ENCODE measurements at places on chromosomes 16 and 17.
A peak's percentile ranks its signal among the peaks of the same experiment; 100 is the strongest.

GRCh38 chr17:64747938-64748540 is 85.9 kb upstream of the SMURF2 start:
- DNase-seq: no peak

GRCh38 chr16:61842666-61843065 is 193.6 kb downstream of the CDH8 start:
- DNase-seq: no peak

- DNase-seq: no peak
These were observed 1.0 kb downstream of the EIF1 start for GRCh38 chr17:41689497-41690299.

DNA sequence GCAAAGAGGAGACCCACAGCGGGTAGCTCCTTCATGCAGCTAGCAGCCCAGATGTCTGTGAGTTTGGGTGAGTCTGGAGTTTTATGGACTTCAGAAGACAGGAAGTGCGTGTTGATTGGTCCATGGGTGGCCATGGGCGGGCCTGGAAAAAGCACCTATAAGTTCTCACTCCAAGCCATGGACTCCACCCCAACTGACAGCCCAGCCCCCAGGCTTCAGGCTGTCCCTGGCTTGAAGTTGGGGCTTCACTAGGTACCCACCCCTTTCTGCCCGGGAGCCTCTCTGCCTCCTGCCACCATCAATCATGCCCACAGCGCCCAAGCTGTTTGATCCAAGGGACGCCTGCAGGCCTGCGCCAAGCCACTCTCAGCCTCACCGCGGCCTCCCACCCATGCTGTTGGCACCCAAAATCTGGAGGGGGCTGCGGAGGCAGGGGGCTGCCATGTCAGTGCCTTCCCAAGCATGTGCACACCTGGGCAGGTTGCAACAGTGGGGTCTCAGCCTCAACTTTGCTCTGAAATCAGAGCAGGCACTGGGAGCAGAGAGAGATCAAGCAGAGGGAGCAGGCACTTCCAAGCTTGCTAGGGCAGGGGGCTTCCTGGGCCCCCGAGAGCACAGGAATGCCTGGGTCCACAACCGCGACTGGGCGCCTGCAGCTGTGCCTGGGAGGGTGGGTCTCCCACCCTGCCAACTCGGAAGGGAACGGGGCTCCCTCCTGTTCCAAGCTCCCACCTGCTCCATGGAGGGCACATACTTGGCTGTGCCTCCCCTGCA is 1503.7 kb downstream of the CDH11 start:
- no peak for DNase-seq

GRCh38 chr16:12203780-12204351 is 227.3 kb downstream of the SNX29 start:
- DNase-seq: peak; percentile 2

GRCh38 chr17:77285594-77286390 is 145.0 kb downstream of the SEC14L1 start:
- peak; percentile 69 for DNase-seq

DNA sequence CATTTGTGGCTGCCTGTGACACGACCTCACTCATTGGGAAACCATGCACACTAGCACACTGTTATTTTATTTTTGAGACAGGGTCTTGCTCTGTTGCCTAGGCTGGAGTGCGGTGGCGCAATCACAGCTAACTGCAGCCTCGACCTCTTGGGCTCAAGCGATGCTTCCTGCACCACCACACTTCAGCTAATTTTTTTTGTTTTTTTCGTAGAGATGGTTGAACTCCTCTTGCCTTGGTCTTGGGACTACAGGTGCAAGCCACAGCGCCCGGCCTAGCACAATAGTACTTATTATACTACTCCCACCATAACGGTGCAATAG is 2.8 kb upstream of the NPTX1 start:
- DNase-seq: no peak

- no peak for DNase-seq
These were observed 24.4 kb downstream of the METTL16 start for GRCh38 chr17:2487306-2487705.

GRCh38 chr16:58661199-58661830 is 23.3 kb downstream of the SLC38A7 start:
- DNase-seq: no peak

GRCh38 chr17:63786971-63787711 is 13.2 kb downstream of the DDX42 start:
- DNase-seq: no peak

DNA sequence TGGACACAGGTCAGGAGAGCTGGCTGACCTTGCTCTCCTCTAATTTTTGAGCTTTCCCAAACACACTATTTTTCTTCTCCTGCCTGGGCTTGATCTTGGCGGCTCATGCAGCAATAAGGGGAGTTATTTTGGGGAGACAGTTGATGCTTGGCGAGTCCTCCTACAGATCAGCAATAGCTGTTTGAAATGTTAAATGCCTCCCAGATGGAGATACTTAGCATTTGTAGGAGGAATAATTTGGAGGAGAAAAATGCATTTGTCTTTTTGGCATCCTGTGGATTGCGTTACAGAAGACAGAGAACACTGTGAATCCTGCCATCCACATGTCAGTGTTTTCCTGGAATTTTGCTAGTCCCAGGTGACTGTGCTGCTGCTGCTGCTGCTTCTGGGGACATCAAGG is 328.0 kb upstream of the XYLT1 start:
- DNase-seq: no peak

GRCh38 chr16:1327619-1327947 is 5.9 kb upstream of the BAIAP3 start:
- no peak for DNase-seq

DNA sequence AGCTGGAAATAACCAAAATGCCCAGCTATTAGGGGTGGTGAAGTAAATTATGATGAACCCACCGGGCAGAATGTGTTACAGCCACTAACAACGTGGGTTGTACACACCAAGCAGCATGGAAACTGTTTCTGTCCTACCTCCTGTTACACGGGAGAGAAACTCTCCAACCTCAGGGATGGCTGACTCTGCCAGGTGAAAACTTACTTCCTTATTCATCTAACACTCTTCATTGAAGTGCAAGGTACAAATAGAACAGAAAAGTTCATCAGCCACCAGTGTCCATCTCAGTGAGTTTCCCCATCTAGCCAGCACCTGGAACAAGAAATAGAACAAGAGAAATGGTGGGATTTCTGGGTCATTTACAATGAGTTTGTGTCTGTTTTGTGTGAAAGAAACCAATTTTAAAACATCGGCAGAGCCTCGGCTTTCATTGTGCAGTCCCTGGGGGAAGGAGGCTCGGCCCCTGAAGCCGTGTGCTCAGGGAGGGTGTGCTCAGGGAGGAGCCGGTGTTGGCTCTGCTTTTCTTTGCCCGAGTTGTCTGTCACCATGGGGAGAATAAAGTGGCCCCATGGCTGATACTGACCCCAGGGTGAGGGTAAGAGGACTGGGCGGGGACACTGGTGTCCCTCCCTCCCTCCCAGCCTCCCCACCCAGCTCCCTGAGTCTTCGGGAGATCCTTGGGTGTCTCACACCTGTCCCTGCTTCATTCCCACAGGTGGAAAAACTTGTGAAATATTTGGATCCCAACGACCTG is 39.8 kb downstream of the RAB11FIP4 start:
- DNase-seq: no peak

DNA sequence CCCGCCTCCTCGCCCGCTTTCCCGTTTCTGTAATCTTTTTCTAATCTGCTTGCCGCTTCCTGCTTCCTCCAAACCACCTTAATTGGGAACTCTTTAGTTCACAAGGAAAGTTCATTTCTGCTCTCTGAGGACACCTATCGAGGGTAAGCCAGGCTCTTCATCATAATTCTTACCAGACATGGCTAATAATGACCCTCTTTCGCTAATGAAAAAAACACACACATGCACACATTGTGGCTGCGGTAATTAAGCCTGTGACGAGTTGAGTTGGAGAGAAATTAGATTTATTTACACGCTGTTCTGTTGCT is 100.6 kb downstream of the ZNF423 start:
- DNase-seq: no peak

- DNase-seq: no peak
These were observed 32.5 kb downstream of the SPHK1 start for GRCh38 chr17:76416899-76417298.

DNA sequence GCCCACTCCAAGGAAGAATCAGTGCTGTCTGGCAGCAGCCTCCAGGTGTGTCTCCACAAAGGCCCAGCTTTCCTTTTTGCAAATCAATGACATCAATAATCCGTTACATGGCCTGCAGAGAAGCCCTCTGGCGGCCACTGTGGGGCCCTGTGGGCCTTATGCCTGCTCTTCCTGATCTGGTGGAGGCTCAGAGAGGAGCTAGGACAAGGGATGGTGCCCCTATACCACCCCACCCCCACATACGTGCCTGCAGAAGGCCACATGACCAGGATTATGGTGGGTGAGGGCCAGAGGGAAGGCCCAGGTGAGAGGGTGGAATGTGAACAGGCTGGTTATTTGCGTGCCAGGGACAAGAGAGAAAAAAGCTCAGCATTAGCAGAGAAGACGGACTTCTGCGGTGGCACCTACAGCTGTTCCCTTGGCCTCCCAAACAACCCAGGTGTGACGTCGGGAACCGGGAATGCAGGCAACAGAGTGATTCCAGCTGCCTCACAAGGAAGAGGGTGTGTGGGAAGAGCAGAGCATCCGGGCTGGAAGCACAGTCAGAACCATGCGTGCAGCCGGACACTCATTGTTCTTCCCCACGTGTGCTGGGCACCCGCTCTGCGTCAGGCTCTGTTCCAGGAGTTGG is 22.5 kb downstream of the EIF4A3 start:
- DNase-seq: no peak

GRCh38 chr17:13813347-13814240 is 211.9 kb upstream of the HS3ST3A1 start:
- DNase-seq: no peak

- DNase-seq: no peak
These were observed 12.7 kb upstream of the RASD1 start for GRCh38 chr17:17508646-17509591.

DNA sequence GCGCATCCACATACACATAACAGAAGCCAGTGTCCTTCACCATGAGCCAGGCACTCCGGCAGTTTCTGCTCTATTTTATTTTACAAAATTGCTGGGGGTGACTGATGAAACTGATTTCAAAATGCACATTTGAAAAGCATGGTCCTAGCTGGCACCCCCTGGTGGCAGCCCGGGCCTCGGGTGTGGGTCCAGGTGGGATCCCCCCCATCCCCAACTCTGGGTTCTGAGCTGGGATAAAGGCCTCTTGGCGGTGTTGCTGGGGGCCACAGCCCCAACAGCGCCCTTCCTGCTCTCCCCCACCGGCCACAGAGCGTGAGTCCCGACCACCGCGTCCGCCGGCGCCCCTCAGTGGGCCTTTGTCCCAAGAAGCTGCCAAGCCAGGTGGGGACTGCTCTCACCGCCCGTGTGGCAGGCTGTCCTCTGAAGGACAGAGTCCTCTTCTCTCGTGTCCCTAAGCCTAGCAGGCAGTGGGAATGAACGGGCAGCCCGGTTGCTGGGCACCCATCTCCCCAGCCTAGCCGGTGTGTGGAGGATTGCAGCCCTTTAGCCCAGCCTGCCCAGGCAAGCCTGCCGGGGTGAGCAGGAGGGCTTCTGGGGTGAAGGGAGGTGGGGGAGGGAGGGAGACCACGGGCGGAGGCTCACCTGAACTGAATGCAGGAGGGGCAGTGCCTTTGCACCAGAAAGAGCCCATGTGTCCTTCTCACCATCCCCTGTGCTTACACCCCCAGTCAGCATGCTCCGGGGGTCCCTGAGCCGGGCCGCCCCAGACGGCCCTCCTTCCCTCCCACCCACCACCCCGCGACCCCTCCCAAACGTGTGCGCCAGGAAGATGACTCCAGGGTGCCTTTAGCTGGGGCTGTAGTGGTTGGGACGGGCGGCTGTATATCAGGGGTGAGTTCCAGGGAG is 898 bp downstream of the SNAI3 start:
- DNase-seq: no peak

DNA sequence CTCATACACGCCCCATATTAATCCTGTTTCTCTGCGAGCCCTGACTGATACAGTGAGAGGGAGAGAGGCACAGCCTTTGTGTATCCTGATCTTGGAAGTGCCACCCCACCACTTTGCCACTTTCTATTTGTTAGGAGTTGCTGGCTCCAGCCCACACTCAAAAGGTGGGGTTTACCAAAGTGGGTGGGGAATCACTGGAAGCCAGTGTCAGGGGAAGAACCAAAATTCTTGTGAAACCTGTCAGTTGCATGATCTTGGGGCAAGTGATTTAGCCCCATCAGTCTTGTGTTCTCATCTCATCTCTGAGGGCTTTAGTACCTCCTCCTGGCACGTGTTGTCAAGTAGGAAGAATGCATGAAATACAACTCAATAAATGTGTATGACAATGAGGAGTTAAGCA is 119.5 kb downstream of the SOX9 start:
- DNase-seq: no peak

- peak; percentile 67 for DNase-seq
These were observed 35.2 kb downstream of the HSBP1 start for GRCh38 chr16:83842756-83843507.

DNA sequence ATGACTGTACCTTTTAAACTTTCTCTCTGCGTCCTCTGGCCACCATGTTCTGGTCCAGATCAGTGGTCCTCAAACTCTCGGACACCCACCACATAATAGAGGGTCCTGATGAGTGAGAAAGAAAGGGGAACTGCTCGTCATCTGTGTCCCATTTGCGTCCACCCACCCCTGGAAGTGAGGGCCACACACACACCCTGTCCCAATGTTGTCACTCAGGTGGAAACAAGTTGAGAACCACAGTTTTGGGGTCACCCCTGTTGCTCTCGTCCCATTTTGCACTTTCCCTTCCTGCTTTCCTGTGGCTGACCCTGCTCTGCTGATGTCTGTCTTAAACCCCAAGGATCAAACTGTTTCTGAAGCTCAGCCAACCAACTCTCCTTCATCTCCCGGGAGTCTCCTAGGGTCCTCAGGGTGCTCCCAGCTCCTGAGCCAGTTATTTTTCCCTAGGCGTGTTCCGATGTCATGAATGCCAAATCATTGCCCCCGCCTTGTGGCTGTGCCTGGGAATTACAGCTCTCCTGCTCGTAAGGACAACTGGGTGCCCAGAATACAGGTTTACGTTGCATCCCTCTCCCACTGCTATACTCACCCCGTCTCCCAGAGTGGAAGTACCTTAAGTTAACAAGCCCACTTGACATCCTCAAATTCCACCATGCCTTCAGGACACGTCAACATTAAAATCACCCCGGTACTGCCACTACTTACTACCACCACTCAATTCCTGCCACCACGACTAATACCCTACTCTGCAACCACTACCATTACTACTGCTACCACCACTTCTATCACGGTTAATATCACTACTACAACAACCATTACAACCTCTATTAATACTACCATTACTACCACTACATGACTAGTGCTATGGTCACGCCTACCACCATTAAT is 26.0 kb upstream of the HNF1B start:
- DNase-seq: no peak
